ENCODE measurements at places on chromosomes 5 and 9.

- DNase-seq = no peak
These were observed 167.6 kb upstream of the ELL2 start for GRCh38 chr5:96129276-96129675.

- DNase-seq = no peak
These were observed 2202.9 kb upstream of the WWC1 start for GRCh38 chr5:166088389-166089039.

DNA sequence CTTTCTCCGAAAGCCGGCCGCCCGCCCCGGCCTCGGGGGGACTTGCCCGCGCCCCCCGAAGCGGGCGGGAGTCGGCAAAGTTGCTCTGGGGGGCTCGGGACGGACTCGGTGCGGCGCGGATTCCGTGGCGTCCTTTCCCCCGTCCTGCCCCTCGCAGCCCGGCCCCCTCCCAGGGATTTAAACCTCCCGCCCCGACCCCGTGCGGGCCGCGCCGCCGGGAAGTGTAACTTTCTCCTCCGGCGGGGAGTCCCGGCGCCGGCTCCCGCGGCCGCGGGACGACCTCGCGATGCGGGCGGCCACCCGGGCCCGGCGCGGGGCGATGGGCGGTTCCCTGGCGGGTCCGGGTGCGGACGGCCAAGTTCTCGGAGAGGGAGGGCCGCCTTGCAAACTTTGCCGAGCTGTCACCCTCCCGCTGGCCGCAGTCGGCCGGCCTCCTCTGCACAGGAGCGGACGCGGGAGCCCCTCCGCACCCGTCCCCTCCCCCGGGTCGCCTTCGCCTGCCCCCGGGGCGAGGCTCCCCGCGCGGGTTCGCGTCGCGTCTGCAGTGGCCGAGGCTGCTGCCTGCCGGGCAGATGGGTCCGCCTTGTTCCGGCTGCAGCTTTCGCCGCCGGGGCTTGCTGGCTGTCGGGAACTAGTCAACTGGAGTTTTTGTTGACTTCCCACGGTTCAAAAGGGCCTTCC, 732 bp downstream of the PBX3 start:
- peak; percentile 38 for DNase-seq

DNA sequence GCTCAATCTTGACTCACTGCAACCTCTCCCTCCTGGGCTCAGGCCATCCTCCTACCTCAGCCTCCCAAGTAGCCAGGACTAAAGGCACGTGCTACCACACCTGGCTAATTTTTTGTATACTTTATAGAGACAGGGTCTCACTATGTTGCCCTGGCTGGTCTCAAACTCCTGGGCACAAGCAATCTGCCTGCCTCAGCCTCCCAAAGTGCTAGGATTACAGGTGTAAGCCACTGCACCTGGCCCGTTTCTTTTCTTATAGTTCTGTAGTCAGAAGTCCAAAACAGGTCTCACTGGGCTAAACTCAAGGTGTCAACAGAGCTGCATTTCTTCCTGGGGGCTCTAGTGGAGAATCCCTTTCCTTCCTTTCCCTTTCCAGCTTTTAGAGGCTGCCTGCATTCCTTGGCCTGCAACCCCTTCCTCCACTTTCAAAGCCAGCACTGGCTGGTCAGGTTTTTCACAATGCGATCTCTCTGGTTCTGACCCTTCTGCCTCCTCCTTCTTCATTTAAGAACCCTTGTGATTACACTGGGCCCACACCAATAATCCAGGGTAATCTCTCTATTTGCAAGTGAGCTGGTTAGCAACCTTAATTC, 16.3 kb downstream of the IRF1 start:
- no peak for DNase-seq

DNA sequence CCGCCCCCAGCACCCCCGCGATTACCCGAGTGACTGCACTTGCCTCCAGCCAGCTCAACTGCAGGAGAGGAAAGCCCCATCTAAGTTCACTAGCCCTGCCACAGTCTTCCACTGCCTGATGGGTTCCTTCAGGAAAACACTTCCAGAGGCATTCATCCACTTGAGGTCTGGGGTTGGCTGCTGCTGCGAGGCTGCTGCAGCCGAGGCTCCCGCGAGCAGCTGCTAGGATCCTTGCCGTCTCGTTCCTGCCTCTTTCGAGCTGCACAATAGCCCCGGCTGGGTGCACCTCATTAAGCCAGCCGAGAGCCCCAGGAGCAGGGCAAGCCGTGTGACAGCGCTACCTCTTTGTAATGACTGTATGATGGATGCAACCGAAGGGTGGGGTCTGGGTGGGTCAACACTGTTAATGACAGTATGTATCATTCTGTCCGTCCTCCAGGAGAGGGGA, 24.2 kb upstream of the ELAVL2 start:
- no peak for DNase-seq

- no peak for DNase-seq
These were observed 120.9 kb upstream of the C6 start for GRCh38 chr5:41334221-41334620.

GRCh38 chr5:134917070-134917815, 12.3 kb downstream of the PCBD2 start:
- no peak for DNase-seq

- no peak for DNase-seq
These were observed 27.7 kb downstream of the FUBP3 start for GRCh38 chr9:130606887-130607600.

DNA sequence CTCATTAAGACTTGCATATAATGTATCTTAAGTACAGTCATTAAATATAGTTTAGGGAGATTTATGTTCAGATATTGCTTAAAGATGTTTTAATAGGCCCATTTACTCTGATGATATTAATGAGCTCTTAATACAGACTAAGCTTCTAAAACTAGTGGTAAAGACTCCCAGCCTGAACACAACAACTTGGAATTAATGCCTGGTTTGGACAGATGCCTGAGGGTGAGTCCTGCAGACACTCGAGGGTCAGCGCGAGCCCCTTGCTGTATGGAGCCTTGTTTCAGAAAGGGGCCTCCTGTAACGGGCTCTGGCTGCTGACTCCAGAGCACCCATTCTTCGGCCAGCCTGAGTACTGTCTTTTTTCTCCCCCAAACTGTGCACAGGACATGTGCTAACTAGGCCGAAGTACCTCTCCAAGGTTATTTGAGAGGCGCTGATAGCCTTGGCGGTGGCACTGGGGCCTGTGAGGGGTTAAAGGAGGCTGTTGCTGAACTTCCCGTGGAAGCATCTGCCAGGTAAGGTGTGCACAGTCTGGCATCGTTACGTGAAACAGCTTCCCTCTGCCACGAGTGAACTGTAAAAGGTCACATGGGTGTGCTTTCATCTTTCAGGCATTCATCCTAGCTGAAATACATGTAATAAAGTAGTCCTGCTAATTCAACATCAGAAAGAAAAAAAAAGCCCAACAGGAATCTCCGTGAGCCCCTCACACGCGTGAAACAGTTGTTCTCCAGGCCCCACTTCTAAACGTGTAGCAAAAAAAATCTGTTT, 113.4 kb downstream of the MVB12B start:
- peak; percentile 20 for DNase-seq

DNA sequence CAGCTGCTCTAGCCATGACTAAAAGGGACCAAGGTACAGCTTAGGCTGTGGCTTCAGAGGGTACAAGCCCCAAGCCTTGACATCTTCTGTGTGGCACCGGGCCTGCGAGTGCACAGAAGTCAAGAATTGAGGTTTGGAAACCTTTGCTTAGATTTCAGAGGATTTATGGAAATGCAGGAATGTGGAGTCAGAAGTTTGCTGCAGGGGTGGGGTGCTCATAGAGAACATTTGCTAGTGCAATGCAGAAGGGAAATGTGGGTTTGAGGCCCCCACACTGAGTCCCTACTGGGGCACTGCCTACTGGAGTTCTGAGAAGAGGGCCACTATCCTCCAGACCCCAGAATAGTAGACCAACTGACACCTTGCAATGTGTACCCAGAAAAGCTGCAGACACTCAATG, 624.9 kb upstream of the FTMT start:
- DNase-seq = no peak

DNA sequence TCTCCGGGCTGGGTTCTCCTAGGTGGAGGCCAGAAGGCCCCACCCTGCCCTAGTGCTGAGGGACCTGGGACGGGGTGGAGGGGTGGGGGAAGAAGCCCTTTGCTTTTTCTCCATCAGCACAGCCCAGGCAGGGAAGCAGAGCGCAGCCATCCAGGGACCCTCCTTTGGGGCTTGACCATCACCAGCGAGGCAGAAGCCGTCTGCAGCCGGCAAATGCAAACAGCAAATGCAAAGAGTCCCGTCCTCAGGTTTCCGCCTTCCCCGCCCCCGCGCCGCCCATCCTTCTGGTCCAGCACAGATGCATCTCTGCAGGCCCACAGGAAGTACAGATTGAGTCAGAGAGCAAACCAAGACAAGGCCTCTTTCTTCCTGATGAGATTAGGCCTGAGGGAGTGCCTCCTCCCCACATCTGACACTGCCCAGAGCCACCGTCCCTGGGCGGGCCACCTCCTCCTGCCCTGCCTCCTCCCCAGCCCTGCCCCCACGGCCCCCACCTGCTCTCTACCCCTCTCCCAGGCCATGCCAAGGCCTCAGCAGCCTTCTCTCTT, 23.4 kb downstream of the CORO2A start:
- peak; percentile 68 for DNase-seq

DNA sequence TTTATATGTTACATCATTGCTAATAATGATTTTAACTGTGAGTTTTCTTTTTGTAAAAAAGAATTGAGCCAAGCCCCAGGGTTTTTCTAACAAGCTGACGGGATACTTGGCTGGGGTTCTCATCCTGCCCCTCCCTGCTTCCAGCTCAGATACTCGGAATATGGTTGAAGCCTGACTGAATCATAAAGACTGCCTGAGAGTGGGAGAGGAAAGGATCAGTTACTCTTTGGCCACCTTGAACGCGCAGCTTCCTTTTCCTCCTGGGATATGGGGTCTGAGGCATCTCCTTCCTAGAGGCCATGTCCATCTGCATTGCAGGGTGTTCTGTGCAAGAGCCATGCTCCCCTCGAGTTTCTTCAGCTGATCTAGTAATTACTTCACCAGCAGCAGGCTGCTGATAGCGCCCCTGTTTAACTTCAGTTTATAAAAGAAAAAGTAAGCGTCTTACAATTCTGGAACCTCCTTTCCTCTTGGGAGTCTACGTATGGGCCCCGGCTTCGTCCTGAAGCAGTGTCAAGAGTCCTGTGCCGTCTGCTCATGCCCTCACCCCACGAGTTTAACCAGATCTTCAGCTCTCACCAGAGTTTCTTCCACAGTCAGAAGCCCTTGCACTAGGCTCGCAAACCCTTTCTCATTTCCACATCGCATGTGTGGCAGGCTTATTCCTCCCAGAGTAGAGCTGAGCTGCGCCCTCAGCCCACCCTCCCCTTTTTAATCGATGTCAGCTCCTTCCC, 130.0 kb downstream of the MVB12B start:
- peak; percentile 7 for DNase-seq

GRCh38 chr5:149379177-149379761, at the start of gene IL17B:
IL17B (minus strand) TSS chr5:149379292; CDS start chr5:149379225, 67 bp downstream.
- DNase-seq = no peak

DNA sequence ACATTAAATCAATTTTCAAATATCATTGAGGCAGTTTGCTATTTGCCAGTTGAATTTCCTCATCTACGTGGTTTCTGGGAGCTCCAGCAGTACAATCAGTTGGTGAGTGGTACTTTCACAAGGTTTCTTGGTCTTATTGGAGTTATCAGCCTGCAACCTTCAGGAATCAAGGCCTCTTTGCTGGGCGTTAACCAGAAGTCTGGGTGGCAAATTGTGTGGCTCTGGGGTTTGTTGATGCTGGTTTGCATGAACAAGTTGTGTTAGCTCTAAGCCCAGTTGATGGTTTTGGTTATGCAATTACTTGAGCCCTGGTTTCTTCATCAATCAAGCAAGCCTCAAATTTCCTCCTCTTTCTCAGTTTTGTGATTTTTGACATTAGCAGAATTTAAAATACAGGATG, 152.9 kb upstream of the ANKRD55 start:
- DNase-seq = no peak

DNA sequence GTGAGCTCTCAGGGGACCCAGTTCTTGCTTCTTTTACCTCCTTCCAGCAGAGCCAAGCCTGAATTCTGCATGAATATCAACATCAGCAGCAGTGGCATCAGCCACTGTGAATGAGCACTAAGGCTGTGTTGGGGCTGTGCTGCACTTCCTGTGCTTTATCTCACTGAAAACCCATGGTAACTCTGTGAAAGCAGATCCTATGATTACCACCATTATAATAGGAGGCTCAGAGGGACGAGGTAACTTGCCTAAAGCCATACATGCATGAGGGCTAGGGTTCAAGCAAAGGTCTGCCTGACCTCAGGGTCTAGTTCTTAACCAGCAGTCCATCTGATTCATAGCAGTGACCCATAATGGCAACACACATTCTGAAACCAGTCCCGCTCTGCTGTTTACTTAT, 60.5 kb upstream of the RAPGEF1 start:
- DNase-seq = no peak

DNA sequence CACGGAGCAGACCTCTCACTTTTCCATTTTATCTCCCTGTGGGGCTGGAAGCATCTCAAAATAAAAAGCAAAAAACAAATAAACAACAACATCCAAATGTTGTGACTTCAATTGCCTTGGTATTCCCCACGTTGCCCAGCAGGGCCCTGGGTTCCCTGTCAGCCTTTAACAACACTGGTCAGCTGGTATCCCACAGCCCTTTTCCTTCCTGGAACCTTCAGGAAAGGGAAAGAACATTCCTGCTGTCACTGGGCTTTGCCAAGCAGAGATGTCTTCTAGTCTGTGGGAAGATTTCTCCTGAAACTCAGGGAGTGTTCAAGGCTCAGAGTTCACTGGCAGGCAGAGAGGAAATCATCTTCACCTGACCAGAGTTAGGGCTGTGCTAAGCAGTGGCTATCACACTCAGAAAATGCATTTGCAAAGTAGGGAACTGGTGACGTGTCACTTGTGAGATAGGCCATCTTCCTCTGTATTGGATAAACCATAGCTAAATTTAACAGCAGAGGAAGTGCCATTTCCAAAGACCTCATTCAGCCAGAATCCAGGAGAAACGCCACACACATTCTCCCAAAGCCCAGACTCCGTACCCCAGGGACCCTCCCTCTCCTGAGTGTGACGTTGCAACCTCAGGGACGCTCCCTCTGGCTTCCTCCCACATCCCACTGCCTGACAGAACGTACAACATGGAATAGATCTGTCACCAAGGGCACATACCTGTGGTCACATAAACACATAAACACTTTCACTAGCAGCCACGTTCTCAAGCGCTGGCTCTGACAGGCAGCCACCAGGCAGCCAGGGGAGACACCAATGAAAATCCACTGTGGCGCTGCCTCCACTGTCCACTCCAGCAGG, 274.0 kb upstream of the DAPK1 start:
- DNase-seq = no peak

GRCh38 chr5:149060325-149060724, 2.5 kb downstream of the SH3TC2 start:
- no peak for DNase-seq

DNA sequence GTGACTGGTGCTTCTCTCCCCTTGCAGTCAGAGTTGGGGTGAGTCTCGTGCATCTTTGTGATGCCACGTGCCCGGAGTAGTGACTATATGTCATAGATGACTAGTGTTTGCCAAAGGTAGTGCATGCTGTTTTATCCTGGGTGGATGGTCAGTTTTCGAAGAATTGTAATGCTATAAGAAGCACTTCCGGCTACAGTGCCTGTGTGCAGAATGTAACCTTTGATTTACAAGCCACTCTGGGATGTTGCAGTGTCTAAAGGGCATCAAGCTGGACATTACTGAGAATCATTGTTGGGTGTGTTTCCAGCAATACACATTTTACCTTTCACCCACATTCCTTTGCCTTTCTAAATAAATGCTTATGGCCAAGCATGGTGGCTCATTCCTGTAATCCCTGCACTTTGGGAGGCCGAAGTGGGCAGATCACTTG, 16.7 kb downstream of the MVB12B start:
- DNase-seq = no peak

All from stimulated activated CD8-positive, alpha-beta memory T cell treated with anti-CD3 and anti-CD28 coated beads, Interleukin-4, amount 100 ng/mL, for 48 hours (primary cell).